ENCODE measurements at places on chromosomes 16 and 17.

- no peak for DNase-seq
These were observed 113.2 kb downstream of the WWOX start for GRCh38 chr16:78212674-78213073.

GRCh38 chr17:34374457-34374856 lies 11.4 kb upstream of the CCL1 start:
- no peak for DNase-seq

GRCh38 chr17:73419881-73420280 lies 108.1 kb upstream of the CDC42EP4 start:
- no peak for DNase-seq

- no peak for DNase-seq
These were observed 4.1 kb upstream of the TNFRSF13B start for GRCh38 chr17:16975744-16976625.

Measured in LHCN-M2 (cell line).